ENCODE measurements at places on chromosomes 2 and 18. TPM values are rescaled to one million over a fixed set of nuclear protein-coding genes. Genes with fewer than 3 reads are reported as not detected.

The FSHR gene
- polyA plus RNA-seq = not detected

- peak; percentile 30 for DNase-seq
These were observed 61.3 kb upstream of the RAPGEF4 start for GRCh38 chr2:172674034-172674967.

GRCh38 chr2:164710837-164711765, 89.8 kb upstream of the GRB14 start:
- DNase-seq = peak; percentile 81

- DNase-seq = no peak
These were observed 25.6 kb downstream of the CDC42EP3 start for GRCh38 chr2:37645836-37646235.

DNA sequence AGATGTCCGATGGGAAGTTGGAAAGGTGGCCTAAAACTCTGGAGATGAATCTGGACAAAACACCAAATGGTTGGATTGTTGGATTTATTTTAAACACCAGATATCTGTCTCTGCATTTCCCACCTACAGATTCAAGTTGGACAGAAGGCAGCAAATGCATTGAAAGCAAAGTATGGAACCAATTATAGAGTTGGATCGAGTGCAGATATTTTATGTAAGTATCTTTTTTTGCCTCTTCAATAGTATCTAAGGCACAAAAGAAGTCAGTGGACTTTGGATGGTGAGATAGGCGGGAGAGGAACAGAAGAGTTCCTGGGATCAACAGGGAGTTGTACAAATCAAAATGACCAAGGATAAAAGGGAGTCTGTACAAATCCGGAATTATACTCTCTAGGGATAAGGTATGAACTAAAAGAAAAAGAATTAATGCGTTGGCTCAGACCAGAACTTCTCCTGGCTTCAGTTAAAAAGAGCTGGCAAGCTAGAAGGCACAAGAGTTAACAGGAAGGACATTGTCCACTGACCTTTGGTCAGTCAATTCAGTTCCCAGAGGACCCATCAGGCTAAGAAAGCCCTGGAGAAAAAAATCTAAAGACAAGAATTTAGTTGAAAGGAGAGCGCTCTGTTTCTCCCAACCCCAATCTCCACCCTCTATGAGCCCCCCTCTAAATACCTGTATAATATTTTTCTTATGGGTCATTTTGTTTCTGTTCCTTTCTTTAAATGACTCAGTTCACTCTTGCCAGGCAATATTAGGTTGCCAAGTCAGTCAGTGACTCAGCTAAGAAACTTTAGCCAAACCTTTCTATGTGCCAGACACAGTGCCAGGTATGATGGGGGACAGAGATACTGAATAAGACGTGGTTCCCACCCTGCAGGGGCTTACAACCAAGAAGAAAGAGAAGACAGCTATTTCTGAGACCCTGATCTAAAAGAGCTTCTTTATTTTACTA, 29.1 kb downstream of the CPO start:
- no peak for DNase-seq
